H9 (cell line): ENCODE measurements at places on chromosomes 3 and 15. TPM values are rescaled to one million over a fixed set of nuclear protein-coding genes. Genes with fewer than 3 reads are reported as not detected.

DNA sequence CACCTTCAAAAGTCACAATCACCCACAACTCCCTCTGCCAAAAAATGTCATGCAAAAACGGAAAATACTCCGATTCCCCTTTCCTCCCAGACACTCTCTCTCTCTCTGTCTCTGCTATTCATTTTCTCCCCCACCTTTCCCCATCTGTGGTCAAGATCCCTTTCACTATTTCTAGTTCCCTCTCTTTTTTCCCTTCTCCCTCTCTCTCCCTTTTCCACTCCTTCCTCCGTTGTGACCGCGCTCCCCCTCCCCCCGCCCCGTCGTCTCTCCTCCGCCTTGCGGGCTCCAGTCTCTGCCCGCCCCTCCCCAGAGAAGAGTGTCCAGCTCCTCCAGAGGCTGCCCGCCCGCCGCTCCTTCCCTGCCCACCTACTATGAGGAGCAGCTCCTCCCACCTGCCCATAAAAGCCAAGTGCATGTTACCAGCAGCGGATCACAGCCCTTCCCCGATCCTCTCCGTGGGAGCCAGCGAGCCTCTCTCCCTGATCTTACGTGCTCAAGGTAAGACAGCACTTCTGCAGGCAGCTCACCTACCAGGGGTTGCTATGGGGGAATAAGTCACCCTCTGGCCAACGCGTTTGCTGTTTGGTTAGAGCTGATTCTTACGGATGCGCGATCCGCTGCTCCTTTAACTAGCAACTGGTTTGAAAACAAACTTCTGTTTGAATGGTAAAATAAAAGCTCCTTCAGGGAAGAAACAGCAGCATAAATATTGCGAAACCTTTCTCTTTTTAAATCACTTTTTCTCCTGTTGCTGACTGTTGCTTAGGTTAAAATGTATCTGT, at the start of gene COL8A1:
Gene COL8A1 (plus strand): TSS at position 428 of the 782 bp plus-strand sequence. CDS start 152,089 bp downstream, outside the sequence.
- H3K27me3 ChIP-seq: peaks cover 5% of the 10 kb centered on the region; the same call in 1 of the 2 replicates
- no peak within 1 kb of the TSS for H3K27ac ChIP-seq
- peaks cover 7% of the 10 kb centered on the region for H3K4me1 ChIP-seq
- peak within 1 kb of the TSS; percentile 93 for H3K4me3 ChIP-seq

- no peak overlapping the region for H3K4me3 ChIP-seq
- no peaks in the 10 kb centered on the region for H3K36me3 ChIP-seq
- DNase-seq: no peak
- no peak overlapping the region for H3K27ac ChIP-seq
- H3K27me3 ChIP-seq: no peaks in the 10 kb centered on the region
Measured at GRCh38 chr3:168100777-168101492, 5.2 kb upstream of the GOLIM4 start.

- no peak overlapping the region for H3K4me3 ChIP-seq
- no peaks in the 10 kb centered on the region for H3K36me3 ChIP-seq
- DNase-seq: no peak
- no peaks in the 10 kb centered on the region; the same call in 1 of the 2 replicates for H3K4me1 ChIP-seq
Measured at GRCh38 chr3:51620543-51620942, 50.5 kb upstream of the TEX264 start.

- no peak overlapping the region for H3K27ac ChIP-seq
- H3K4me1 ChIP-seq: no peaks in the 10 kb centered on the region
- H3K4me3 ChIP-seq: no peak overlapping the region
- H3K27me3 ChIP-seq: no peaks in the 10 kb centered on the region
Measured at GRCh38 chr3:177446165-177446601, 248.9 kb upstream of the TBL1XR1 start.

DNA sequence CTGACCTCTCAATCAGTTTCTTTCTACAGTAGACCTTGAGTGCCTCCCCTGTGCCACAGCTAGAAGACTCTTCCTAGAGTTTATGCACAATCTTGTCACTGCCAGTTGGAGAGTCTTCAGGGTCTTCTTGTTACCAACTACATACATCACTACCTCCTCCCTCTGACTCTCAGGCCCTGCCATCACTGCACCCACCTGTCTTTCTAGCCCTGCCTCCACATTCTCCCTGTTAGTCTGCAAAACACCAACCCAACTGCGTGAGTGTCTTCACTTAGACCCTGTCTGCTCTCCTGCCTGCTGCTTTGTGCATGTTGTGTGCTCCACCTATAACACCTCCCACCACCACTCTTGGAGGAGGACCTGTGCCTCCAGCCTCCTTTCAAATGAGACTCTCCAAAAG, 34.4 kb downstream of the CLSTN2 start:
- H3K36me3 ChIP-seq: no peaks in the 10 kb centered on the region
- no peak overlapping the region for H3K27ac ChIP-seq
- no peak overlapping the region; the same call in 2 of the 3 replicates for H3K4me3 ChIP-seq
- H3K4me1 ChIP-seq: no peaks in the 10 kb centered on the region

- no peak overlapping the region for H3K27ac ChIP-seq
- no peaks in the 10 kb centered on the region for H3K27me3 ChIP-seq
- peaks cover 9% of the 10 kb centered on the region; the same call in 2 of the 3 replicates for H3K36me3 ChIP-seq
- no peak overlapping the region for H3K4me3 ChIP-seq
- H3K4me1 ChIP-seq: no peaks in the 10 kb centered on the region
- no peak for DNase-seq
Measured at GRCh38 chr3:47314056-47314764, 31.5 kb downstream of the KLHL18 start.

- H3K36me3 ChIP-seq: no peaks in the 10 kb centered on the region
- no peaks in the 10 kb centered on the region for H3K4me1 ChIP-seq
- no peak overlapping the region for H3K27ac ChIP-seq
- DNase-seq: peak; percentile 15
- H3K27me3 ChIP-seq: no peaks in the 10 kb centered on the region
- H3K4me3 ChIP-seq: no peak overlapping the region
Measured at GRCh38 chr3:38588371-38588971, 61.0 kb downstream of the SCN5A start.

- no peaks in the 10 kb centered on the region for H3K4me1 ChIP-seq
- H3K27me3 ChIP-seq: no peaks in the 10 kb centered on the region
- H3K27ac ChIP-seq: no peak overlapping the region
Measured at GRCh38 chr3:30107531-30107930, 498.9 kb upstream of the TGFBR2 start.

DNA sequence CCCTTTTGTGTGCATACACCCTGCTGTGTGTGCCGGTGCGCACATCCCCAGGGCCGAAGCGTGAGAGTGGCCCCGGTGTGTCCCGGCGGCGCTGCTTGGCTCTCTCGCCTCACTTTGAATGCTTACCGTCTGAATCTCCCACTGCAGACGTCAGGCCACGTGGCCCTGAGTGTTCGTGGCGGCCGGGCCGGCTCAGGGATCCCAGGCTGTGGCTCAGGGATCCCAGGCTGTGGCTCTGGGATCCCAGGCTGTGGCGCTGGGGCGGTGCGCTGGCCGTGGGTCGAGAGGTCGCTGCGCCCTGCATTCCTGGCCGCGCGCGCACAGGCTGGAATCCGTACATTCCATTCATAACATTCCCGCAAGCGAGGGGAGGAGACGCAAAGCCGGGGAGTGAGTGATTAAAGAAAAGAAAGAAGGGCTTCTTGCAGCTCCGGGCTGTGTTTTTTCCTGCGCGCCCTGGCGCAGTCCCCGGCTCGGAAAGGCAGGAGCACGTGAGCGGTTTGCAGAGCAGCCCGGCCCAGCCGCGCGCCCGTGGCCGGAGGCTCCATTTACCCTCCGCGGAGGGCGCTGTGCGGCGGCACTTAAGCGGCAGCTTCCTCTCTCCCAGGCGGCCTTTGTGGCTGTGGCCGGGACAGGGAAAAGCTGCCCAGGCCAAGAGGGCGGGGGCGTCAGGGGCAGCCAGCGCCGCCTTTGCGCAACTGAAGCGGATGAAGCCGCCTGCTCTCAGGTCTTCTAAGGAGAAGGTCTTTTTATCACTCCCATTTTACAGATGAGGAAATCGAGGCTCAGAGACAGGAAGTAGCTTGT, 87.0 kb upstream of the ALDH1L1 start:
- peak overlapping the region; percentile 71 for H3K4me3 ChIP-seq
- H3K27ac ChIP-seq: no peak overlapping the region
- H3K4me1 ChIP-seq: peaks cover 3% of the 10 kb centered on the region; the same call in 1 of the 2 replicates
- peak; percentile 86 for DNase-seq
- no peaks in the 10 kb centered on the region; the same call in 1 of the 2 replicates for H3K27me3 ChIP-seq

DNA sequence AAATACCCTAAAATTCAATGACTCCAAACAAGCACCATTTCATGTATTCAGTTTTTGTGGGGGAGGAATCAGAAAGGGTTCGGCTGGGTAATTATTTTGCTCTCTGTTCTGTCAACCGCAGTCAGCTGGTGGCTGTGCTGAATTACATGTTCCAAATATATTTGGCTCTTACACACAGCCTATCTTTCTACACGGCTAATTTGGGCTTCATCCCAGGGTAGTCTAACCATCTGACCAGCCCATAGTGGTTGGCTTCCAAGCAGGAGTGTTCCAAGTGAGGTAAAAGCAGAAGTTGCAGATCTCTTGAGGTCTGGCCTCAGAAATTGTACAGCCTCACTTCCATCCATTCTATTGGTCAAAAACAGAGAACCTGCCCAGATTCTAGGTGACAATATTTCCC, 760.8 kb upstream of the SEMA6D start:
- no peak overlapping the region for H3K4me3 ChIP-seq
- no peaks in the 10 kb centered on the region for H3K36me3 ChIP-seq
- no peak for DNase-seq
- no peaks in the 10 kb centered on the region for H3K27me3 ChIP-seq
- H3K4me1 ChIP-seq: no peaks in the 10 kb centered on the region
- no peak overlapping the region for H3K27ac ChIP-seq

DNA sequence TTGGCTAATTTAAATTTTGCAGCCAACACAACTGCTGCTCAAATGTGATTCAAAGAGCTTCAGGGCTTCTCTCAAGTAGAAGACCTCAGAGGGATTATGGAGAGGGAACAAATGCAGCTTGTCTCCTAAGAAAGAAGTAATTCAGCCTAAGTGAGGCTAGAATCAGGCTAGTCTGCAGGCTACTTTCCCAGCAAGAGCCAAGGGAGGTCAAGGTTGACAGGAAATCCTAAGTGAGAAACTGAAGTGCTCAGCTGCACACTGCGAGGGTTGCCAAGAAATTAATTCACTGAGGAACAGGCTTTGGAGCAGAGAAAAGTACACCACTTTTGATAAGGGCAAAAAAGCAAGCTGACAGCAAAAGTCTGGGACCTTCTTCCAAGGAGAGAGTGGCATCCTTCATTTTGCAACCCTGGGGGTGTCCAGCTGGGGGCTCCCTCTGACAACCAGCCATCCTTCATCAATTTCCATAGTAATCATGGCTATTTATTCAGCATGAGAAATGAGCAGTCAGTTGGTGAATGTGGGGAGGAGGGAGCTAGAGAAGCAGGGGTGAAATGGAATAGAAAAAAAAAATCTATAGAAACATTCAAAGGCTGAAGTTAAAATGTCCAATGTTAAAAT, 646.4 kb upstream of the ADAMTS9 start:
- H3K4me1 ChIP-seq: no peaks in the 10 kb centered on the region; the same call in 1 of the 2 replicates
- no peaks in the 10 kb centered on the region for H3K27me3 ChIP-seq
- H3K27ac ChIP-seq: no peak overlapping the region
- no peak overlapping the region for H3K4me3 ChIP-seq
- H3K36me3 ChIP-seq: no peaks in the 10 kb centered on the region

DNA sequence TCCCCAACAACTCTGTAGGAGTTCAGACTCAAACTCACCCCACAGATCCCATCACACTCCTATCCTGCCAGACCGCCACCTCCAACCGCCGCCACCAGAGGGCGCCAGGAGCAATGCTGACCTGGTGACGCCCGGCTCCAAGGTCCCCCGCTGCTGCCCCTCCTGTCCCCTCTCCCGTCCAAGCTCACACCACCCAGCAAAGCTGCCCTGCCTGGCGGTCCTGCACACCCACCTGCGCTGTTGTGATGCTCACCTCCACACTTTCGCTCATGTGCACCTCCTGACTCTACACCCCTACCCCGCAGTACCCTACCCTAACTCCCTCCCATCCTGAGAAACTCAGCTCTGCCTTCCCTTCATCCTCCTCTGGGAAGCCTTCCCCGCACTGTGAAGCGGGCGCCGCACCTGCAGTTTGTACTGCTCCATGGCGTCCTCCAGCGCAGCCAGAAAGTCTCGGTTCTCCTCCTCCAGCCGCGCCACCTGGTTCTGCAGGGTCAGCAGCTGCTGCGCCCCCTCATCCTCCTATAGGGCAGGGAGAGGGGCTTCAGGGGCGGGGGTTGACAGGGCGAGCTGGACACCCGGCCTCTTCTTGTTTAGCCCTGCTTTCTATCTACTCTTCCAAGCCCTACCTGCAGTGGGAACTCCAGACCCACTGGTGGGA, 7.9 kb downstream of the KIF7 start:
- peak overlapping the region; percentile 41; the same call in 1 of the 3 replicates for H3K4me3 ChIP-seq
- H3K27me3 ChIP-seq: no peaks in the 10 kb centered on the region
- peaks cover 63% of the 10 kb centered on the region for H3K36me3 ChIP-seq
- H3K27ac ChIP-seq: no peak overlapping the region
- DNase-seq: peak; percentile 89

DNA sequence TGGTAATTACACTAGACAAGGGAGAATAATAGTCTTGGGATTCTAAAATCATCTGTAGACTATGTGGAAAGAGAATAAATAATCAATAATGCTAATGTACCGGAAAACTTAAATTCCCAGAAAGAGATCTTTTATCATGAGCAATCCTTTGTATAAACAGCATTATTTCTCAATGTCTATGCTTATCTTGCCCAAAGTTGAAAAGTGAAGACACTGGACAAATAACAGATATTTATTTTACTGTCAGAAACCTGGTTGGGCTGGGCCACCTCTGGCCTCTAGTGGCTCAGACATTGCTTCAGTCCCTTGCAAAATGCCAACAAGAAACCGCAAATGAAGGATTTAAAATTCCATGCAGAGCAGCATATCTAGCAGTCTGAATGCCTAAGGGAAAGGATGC, 409.9 kb downstream of the FHIT start:
- H3K4me1 ChIP-seq: no peaks in the 10 kb centered on the region
- no peaks in the 10 kb centered on the region for H3K36me3 ChIP-seq
- H3K27me3 ChIP-seq: no peaks in the 10 kb centered on the region
- no peak overlapping the region for H3K4me3 ChIP-seq
- H3K27ac ChIP-seq: no peak overlapping the region
- no peak for DNase-seq

DNA sequence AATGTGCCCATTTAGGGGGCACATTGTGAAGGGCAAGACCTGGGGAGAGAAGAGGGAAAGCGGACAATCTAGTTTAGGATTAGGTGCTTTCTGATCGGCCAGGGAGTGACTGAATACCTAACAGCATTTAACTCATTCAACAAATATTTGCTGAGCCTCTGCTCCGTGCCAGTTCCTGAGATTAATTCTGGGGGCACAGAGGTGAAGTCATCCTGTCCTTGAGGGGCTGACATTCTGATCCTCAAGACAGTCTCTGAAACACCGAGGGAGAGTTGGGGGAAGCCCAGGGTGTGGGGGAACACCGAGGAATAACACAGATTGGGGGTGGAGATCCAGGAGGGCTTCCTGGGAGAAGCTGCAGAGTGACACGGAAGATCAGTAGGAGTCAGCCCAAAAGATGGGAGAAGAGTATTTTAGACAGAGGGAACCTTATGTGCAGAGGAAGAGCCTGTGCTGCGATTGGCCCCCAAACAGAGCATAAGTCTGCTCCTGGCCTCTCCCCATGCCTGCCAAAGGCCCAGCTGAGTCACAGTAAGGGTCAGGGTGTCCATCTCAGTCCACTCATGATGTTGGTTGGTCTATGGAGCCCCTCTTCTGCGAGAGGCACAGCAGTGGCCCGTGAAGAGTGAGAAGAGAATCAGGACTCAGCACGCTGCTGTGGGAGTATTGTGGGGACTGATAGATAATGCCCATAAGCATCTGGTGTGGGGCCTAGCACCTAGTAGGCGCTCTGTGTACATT, 60.2 kb downstream of the AMOTL2 start:
- H3K27ac ChIP-seq: no peak overlapping the region
- peaks cover 17% of the 10 kb centered on the region; the same call in 1 of the 2 replicates for H3K4me1 ChIP-seq
- peaks cover 3% of the 10 kb centered on the region; the same call in 1 of the 2 replicates for H3K27me3 ChIP-seq
- peak; percentile 25 for DNase-seq
- H3K4me3 ChIP-seq: peak overlapping the region; percentile 73

The CADM2 gene
- total RNA-seq: 10.0 and 10.9 TPM in 2 replicates

The CASR gene
- total RNA-seq: 0.02 TPM in 1 of 2 replicates, not detected in the other

The CYP1A2 gene
- not detected in 2 replicates for total RNA-seq

The SPTBN5 gene
- total RNA-seq: 0.90 and 0.97 TPM in 2 replicates

The SAMD7 gene
- not detected in 2 replicates for total RNA-seq

The CACNA1D gene
- 1.9 and 3.5 TPM in 2 replicates for total RNA-seq

The NPTN gene
- 89.1 and 90.9 TPM in 2 replicates for total RNA-seq

The PRSS50 gene
- total RNA-seq: 0.24 and 0.59 TPM in 2 replicates

The ACSBG1 gene
- total RNA-seq: 2.2 and 3.2 TPM in 2 replicates
